NCI-H2171 treated with DMSO at 0.1 percent for 48 hours (cell line): ENCODE measurements at places on chromosomes 12 and 14.

DNA sequence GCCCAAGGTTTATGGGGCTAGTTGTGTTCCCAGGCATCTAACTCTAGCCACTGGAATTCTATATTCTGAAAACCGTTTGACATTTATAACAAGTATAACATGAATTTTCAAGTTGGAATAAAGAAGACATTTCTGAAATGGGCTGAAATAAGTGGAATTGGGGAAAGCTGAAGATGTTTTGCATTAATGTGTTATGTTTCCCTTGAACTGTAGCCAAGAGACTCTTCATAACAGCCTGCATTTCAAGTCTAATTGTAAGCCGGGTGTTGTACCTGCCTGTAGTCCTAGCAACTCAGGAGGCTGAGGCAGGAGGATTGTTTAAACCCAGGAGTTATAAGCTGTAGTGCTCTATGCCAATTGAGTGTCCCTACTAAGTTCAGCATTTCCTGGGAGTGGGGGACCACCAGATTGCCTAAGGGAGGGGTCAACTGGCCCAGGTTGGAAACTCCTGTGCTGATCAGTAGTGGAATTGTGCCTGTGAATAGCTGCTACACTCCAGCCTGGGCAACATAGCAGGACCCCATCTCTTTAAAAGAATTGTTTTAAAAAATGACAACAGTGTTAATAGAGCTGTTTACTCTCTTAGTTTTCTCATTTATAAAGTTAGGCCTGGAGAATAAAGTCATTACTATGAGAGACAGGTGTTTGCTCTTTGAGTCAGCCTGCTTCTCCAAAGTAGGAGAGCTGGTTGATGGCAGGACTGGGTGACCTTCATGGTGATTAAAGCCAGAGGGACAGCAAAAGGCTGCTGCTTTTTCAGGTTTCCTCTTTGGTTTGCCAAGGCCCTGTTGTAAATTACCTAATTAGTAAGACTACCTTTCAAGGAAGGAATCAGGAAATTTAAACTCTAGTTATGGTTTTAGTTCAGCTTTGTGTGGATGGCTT is 483.6 kb upstream of the RGS6 start:
- no peak for DNase-seq

GRCh38 chr14:61315313-61315712 is 6.1 kb upstream of the PRKCH start:
- peak; percentile 46 for DNase-seq

DNA sequence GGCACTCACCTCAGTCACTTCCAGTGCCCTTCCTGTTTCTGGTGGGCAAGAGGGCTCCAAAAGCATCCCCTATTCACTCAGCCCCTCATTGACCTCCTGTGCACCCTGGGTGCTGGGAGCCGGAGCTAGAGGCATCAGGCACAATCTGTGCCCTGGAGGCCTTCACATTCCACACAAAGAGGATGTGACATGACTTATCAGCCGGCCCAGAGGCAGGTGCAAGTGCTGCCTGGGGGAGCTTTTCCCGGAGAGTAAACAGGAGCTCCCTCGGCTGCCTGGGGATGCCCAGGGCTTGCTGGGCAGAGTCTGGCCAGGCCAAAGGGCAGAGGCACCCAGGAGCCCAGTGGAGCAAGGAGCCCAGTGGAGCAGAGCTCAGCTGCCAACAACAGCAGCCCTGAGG is 64.5 kb downstream of the BCL11B start:
- DNase-seq, result no peak

DNA sequence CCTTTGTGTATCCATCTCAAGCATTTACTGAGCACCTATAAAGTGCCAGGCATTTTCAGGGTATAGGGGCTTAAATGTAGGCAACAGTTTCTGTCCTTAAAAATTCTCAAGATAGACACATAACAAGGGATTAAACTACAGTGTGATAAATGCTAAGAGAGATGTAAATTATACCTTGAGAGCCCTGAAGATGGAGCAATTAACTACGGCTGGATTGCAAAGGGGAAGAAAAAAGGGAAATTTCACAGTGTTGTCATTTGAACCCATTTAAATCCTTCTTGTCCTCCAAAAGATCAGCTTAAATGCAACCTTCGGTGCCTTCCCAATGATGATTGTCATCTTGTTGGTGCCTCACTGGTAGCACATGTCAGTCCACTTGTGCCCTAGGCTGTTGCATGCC is 11.5 kb upstream of the IL26 start:
- DNase-seq, result no peak

DNA sequence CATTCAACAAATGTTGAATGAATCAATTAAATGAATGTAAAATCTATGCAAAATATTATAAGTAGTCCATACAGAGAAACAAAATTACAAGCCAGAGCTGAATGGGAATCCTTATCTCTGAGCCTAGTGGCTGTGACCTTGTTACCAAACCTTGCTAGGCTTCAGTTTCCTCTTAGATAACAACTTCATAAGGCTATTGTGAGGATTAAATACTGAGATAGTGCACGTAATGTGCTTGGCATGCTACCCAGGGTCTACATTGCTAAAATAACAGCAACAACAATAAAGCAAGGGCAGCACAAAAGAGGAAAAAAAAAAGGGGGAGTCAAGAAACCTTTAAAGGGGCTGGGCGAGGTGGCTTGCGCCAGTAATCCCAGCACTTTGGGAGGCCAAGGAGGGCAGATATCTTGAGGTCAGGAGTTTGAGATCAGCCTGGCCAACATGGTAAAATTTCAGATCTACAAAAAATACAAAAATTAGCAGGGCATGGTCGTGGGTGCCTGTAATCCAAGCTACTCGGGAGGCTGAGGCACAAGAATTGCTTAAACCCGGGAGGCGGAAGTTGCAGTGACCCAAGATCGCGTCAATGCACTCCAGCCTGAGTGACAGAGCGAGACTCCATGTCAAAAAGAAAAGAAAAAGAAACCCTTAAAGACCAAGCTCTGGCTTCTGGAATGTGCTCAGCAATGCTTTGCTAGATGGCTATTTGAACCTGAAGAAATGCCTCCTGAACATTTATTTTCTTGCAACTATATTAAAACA is 14.1 kb downstream of the STAB2 start:
- no peak for DNase-seq

- no peak for DNase-seq
Observed at GRCh38 chr14:74538411-74539391, 45.1 kb downstream of the ISCA2 start.

GRCh38 chr12:6494258-6494743 is 399 bp downstream of the NCAPD2 start:
- DNase-seq, result no peak

DNA sequence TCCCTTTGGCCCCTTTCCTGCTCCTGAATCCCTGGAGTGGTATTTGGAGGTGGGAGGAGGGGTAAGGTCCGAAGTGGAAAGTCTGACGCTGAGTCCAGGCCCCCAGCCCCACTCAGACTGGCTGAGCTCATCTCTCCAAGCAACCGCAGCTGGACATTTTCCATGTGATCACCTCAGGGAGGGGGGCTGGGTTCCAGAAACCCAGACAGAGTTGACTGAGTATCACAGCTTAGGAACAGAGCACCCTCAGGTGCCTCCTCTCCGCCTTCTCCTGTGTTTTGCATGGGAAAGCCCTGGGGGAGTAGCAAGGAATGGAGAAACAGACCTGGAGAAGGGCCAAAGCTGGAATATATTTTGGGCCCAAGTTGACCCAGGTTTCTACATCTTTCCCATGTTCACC is 8.0 kb upstream of the ITGA5 start:
- DNase-seq, result no peak

- peak; percentile 39 for DNase-seq
Observed at GRCh38 chr12:122965321-122965751, 927 bp downstream of the ABCB9 start.

GRCh38 chr14:55819610-55820304 is 239.8 kb downstream of the KTN1 start:
- DNase-seq, result no peak

DNA sequence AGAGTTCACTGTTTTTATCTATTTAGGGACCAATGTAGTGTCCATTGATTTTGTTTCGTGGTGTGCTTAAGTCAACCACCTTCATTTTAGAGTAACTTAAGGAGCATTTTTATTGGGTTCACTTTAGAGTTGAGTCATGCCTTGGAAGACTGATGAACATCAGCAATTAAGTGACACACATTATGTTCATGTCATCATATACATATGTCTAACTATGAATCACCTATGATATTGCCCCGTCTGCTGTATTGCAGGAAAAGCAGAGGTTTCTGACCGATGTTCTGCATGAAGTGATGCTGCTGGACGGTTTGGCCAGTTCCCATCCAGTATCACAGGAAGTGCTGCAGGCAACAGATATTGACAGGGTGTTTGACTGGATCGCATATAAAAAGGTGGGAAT is 227.1 kb downstream of the TRHDE start:
- DNase-seq, result no peak
